ENCODE measurements at places on chromosomes 4 and X.

GRCh38 chr4:117692538-117692937, 341.7 kb upstream of the NDST3 start:
- no peak for DNase-seq

DNA sequence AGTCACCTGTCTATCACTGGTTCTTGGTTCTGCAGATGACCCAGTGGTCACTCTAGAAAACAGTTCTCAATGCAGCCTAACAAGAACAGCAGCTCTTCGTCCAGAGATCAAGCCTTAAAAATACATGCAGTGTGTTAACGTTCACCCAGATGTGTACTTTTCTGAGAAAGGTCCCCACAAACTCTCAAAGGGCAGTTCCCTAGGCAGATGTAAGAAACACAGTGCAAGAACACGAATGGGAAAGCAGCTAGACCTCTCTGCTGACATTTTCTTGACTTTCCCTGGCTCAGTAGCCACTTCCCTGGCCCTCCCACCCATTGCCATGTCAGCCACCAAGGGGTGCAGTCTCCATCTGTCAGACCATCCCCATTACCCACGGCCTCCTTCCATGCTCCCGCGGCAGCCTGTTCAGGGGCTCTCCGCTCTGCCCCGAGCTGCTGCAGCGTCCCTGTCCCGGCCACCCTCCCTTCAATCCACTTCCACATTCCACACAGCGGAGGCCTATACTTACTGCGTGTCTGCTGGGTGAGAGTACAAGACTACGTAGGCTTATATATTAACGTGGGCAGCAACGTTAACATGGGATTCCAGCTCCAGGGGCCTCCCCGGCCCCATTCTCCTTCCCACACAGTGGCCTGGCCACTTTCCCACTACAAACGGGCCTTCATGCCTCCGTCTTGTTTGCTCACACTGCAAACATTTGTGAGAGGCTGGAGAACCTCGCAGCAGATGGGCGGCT, 34.3 kb downstream of the IRF2 start:
- DNase-seq, result peak; percentile 12

DNA sequence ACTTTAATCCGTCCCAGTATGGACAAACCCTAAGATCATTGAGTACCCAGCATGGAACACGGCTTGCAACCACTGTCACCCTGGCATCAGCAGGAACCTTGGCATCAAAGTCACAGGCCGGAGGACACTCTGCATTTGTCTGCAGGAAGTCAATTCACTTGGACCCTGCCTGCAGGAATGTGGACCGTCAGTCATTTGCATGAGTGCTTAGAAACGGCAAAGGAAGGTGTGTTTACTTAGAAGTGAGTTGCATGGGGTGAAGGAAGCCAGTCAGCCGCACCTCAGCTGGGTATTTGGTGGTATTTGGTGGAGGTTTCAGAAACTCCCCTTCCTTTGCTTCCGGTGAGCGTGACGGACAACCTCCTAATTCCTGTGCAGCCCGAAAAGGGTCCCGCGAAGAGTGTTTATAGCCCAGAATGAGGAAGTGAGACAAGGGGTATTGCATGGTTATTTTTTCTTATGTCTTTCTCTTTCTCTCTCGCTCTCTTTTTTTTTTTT, 15.5 kb downstream of the P2RY8 start:
- no peak for DNase-seq

- DNase-seq, result no peak
Measured at GRCh38 chr4:660401-660800, 13.7 kb downstream of the ATP5ME start.

DNA sequence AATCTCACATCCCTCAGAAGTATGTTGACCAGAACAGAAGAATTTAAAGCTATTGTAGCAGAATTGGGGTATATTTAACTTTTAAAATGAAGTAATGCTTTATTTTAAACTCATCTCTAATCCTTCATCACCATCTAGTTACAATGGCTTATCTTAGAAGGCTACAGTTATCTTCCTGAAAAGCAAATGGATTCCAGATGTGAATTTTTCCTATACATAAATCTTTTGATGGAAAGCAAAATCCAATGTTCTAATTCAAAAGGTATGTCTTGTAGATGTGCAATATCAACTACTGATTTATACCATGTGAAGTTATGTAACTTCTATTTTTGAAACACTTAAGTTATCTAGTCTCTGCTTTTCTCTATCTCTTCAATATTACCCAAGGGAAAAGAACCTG, 47.6 kb downstream of the CCNG2 start:
- no peak for DNase-seq

- DNase-seq, result no peak
Measured at GRCh38 chrX:67582436-67582835, 38.6 kb downstream of the AR start.

- DNase-seq, result no peak
Measured at GRCh38 chr4:54703182-54703581, 45.4 kb downstream of the KIT start.

- DNase-seq, result peak; percentile 52
Measured at GRCh38 chr4:165131247-165131832, 18.7 kb upstream of the TMEM192 start.

DNA sequence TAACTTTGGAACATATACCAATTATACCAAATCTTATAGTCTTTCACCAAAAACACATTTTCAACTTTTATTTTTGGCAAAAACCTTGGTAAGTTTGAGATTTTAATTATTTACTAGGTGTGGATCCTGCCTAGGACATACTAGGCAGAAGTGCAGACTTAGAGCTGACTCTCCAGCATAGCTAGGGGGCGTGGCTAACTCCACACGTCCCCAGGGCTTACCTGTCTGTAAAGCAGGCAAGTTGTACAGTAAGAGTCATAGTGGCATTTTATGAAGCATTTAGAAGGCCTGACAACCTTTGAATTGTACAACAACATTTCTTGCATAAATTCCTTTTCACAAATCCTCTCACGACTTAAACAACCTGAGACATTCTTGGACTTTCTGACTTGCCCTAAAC, 19.2 kb upstream of the GRPEL1 start:
- no peak for DNase-seq

DNA sequence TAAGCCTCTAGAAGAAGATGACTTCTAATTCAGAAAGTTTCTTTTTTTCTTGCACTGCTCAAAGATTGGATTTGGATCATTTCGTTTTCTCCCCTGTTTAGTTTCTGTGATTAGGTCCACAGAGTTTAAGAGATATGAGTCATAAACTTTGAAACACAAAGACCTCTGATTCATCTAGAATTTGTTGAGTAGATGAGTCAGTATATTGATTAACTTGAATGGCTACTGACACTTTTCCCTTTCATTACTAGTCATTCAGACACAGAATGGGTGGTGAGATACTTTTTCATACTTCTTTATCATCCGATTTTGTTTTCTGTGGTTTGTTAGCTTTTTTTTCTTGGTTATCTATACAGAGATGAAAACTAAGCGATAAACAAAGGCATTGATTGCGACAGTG, 34.1 kb upstream of the AFF2 start:
- no peak for DNase-seq

- DNase-seq, result no peak
Measured at GRCh38 chrX:76029385-76029784, 143.5 kb upstream of the PBDC1 start.

DNA sequence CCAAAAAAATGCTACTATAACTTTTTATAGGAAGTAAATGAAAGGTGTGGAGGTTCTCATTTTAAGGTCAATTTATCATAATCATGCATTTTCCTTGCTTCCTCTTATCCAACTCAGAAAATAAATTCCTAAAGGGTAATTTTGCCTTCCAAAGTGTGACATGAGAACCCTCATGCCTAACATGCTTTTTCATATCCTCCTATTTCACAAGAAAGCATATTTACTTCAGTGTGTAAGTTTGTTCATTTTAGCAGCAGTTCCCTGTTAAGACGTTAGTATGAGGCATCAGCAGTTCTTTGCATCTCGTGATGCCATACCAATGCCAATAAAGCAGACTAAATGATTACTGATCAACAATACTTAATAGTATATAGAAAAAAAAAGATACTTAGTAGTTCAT, 18.4 kb downstream of the WDFY3 start:
- no peak for DNase-seq

DNA sequence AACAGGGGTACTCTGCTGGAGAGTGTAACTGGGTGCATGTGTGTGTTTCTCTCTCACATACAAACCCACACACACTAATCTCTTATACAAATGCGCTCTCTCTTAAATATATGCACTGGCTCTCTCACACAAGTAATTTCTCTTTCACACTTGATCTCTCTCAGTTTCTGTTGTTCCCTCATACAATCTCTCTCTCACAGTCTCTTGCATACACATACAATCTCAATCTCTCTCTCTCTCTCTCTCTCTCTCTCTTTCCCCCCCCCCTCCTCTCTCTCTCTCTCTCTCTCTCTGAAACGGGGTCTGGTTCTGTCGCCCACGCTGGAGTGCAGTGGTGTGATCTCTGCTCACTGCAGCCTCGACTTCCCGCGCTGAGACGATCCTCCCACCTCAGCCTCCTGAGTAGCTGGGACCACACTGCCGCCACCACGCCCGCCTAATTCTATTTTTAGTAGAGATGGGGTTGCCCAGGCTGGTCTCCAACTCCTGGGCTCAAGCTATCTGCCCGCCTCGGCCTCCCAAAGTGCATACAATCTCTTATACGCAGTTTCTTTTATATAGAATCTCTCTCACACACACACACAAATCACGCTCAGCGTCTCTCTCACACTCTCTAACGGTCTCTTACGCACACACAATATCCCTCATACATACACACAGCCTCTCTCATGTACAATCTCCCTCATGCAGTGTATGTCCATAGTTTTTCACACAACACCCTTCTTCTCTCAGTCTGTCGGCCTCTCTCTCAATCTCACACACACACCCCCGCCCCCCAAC, 518 bp upstream of the FAM241A start:
- no peak for DNase-seq

DNA sequence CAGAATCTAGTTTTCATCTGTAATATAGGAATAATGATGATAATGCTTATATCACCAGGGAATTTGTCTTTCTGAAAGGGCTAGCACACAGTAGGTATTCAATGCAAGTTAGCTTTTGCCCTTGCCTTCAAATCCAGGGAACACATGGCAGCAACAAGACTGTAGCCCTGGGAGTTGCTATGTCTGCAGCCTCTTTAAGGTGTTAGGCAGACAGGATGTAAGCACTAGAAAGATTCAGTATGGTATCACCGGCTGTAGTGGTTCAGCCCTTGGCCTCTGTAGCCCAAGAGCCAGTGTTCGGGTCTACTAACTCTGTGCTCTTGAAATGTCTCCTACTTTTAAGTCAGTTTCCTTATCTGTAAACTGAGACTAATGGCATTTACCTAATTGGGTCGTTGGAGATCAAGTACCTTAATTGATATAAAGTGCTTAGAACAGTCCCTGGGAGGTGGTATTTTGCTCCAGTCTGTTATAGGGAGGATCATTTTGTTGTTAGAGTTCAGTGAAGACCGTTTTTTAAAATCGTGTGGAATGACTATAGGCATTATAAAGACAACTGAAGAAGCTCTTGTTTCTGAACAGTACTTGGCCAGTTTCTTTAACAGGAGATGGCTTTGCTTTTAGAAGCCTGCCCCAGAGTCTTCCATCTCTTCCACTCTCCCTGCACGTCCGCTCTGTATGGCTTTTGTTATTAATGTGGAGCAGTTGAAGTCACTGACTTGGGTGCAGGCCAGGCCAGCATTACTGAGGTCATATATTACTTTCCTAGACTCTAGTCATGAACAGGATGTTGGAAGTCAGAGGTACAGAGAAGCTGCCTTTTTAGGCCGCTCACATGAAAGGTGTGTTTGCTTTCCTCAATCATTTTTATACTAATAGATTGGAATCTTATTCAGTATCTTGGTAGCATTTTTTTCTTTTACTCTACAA, 44.8 kb downstream of the GAB1 start:
- peak; percentile 29 for DNase-seq

DNA sequence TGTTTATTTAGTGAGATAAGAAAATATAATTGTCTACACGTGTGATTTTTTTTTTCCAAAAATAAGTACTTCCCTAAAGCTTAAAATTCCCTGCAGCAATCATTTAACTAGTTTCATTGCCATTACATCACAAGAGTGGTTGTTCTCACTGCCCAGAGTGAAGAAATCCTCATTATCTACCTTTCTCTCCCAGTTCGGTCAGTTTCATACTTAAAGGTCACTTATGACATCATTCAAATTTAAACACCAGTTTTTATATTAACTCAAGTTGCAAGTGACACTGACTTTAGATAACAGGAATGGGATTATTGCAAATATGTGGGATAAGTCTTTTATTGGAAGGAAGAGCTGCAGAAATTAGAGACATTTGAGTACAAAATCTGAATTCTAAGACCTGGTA, 1699.8 kb upstream of the IGFBP7 start:
- DNase-seq, result no peak

DNA sequence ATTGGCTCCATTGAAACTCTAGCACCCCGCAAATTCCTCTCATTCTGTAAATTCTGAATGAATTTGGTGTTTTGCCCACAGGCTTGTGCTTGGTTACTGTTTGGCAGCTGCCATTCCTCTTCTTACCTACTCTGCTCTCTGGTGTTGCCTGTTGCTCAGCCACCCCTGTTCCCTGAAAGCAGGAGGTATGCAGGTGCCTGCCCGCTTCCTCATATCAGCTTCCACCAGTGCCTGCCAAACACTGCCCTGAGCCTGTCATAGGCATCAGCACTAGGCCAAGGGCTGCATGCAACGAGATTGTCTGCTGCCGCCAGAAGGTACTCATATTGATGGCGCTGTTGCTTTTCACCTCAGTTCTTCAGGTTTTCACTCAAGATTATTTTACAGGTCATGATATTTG, 978.1 kb downstream of the C4orf33 start:
- DNase-seq, result no peak

- DNase-seq, result no peak
Measured at GRCh38 chr4:24796620-24797019, 1.2 kb downstream of the SOD3 start.

GRCh38 chrX:69808375-69808774, 192.5 kb downstream of the EDA start:
- DNase-seq, result no peak

GRCh38 chrX:132219343-132219768, at the start of gene RAP2C:
Gene RAP2C, minus strand, starts transcription at chrX:132219447. Its CDS starts 2,179 bp downstream, at chrX:132217268.
- peak; percentile 58 for DNase-seq

- no peak for DNase-seq
Measured at GRCh38 chrX:9955506-9955905, 11.7 kb upstream of the CLDN34 start.

- peak; percentile 32 for DNase-seq
Measured at GRCh38 chrX:139932901-139933796, at the start of gene ATP11C. Gene ATP11C, minus strand, starts transcription at chrX:139933053. Its CDS starts 1,011 bp downstream, at chrX:139932042.

GRCh38 chr4:66223068-66223703, 552.9 kb upstream of the EPHA5 start:
- no peak for DNase-seq

- DNase-seq, result no peak
Measured at GRCh38 chrX:40784516-40785151, 49.3 kb upstream of the MED14 start.

DNA sequence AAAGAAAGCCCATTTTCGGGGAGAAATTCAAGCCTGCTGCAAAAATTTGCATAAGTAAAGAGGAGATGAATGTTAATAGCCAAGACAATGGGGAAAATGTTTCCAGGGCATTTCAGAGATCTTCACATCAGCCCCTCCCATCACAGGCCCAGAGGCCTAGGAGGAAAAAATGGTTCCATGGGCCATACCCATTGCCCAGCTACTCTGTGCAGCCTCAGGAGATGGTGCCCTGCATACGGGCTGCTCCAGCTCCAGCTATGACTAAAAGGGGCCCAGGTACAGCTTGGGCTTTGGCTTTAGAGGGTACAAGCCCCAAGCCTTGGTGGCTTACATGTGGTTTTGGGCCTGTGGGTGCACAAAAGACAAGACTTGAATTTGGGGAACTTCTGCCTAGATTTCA, 168.0 kb upstream of the DIPK2B start:
- no peak for DNase-seq

- DNase-seq, result no peak
Measured at GRCh38 chr4:168796362-168797106, 213.5 kb downstream of the CBR4 start.
